ENCODE measurements at places on chromosomes 16 and 17. TPM values are rescaled to one million over a fixed set of nuclear protein-coding genes. Genes with fewer than 3 reads are reported as not detected.
A peak's percentile ranks its signal among the peaks of the same experiment; 100 is the strongest.

- peaks cover 13% of the 10 kb centered on the region for H3K36me3 ChIP-seq
- peaks cover 37% of the 10 kb centered on the region for H3K4me1 ChIP-seq
- DNase-seq: peak; percentile 51
- H3K27me3 ChIP-seq: peaks cover 2% of the 10 kb centered on the region
- peak overlapping the region; percentile 93 for H3K4me3 ChIP-seq
These were observed 1.7 kb upstream of the LASP1 start for GRCh38 chr17:38867968-38868816.

- H3K4me1 ChIP-seq: no peaks in the 10 kb centered on the region
- no peaks in the 10 kb centered on the region for H3K36me3 ChIP-seq
- no peak overlapping the region for H3K4me3 ChIP-seq
- no peak overlapping the region for H3K27ac ChIP-seq
- H3K27me3 ChIP-seq: peaks cover 3% of the 10 kb centered on the region
These were observed 5.1 kb downstream of the PLCD3 start for GRCh38 chr17:45127207-45127547.

DNA sequence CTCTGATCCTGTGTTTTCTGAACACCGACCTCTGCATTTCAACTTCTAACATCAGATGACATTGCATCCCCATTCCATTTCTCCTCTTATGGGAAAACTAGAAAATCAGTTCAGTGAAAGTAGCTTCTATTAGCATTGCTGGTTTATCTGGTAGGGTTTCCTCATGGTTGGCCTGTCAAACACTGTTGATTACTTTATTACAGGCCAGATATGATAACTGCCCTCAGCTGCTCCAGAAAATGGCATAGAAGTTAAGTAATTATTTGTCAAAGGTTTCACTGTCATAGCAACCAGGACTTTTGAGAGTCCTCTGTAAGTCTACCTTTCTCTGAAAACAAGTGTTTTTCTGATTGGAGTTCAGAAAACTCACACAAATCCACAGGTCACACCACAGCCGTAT lies 3.0 kb downstream of the GFOD2 start:
- no peak for DNase-seq
- H3K4me3 ChIP-seq: no peak overlapping the region
- no peak overlapping the region for H3K27ac ChIP-seq
- H3K27me3 ChIP-seq: no peaks in the 10 kb centered on the region
- H3K36me3 ChIP-seq: peaks cover 1% of the 10 kb centered on the region

- H3K27me3 ChIP-seq: no peaks in the 10 kb centered on the region
- H3K36me3 ChIP-seq: no peaks in the 10 kb centered on the region
- peaks cover 51% of the 10 kb centered on the region for H3K4me1 ChIP-seq
These were observed 11.3 kb upstream of the RNF157 start for GRCh38 chr17:76251478-76252039.

DNA sequence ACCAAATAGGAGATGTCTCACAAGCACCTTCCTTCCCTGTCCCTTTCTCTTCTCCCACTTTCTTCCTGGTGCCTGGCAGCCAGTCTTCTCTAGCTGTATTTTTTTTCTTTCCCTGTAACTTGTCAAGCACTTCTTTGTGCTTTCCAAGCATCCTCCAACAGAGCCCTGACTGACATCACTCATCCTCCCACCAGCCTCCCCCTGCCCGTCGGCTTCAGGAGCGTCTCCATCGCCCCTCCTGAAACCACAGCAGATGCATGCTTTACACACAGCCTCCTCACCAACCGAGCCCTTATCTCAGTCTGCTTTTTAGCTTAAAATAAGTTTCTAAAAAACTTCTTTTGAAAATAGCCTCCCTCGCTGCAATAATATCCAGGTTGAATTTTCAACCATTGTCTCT lies 268.7 kb upstream of the CDH5 start:
- no peak overlapping the region for H3K4me3 ChIP-seq
- H3K27ac ChIP-seq: no peak overlapping the region
- no peak for DNase-seq
- H3K27me3 ChIP-seq: peaks cover 4% of the 10 kb centered on the region

MYL11 gene
- 0.69 TPM for total RNA-seq

CLEC18B gene
- not detected for total RNA-seq

DNA sequence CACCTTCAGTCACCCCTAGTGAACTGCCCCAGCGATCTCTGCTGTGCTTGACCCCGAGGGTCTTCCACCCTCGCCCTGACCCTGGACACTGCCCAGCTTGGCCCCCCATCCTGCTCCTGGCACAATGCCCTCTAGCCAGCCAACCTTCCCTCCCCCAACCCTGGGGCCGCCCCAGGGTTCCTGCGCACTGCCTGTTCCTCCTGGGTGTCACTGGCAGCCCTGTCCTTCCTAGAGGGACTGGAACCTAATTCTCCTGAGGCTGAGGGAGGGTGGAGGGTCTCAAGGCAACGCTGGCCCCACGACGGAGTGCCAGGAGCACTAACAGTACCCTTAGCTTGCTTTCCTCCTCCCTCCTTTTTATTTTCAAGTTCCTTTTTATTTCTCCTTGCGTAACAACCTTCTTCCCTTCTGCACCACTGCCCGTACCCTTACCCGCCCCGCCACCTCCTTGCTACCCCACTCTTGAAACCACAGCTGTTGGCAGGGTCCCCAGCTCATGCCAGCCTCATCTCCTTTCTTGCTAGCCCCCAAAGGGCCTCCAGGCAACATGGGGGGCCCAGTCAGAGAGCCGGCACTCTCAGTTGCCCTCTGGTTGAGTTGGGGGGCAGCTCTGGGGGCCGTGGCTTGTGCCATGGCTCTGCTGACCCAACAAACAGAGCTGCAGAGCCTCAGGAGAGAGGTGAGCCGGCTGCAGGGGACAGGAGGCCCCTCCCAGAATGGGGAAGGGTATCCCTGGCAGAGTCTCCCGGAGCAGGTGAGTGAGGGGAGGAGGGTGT lies at the start of gene TNFSF13:
Gene TNFSF13, plus strand, starts transcription at position 207 of the 776 bp plus-strand sequence. Its CDS starts 290 bp downstream, at position 497.
- H3K4me3 ChIP-seq: peak within 1 kb of the TSS; percentile 37
- peaks cover 9% of the 10 kb centered on the region for H3K36me3 ChIP-seq
- peaks cover 43% of the 10 kb centered on the region for H3K4me1 ChIP-seq
- DNase-seq: peak; percentile 19
- no peaks in the 10 kb centered on the region for H3K27me3 ChIP-seq

CXCL16 gene
- total RNA-seq: 1.7 TPM

GRCh38 chr16:87306516-87306915 lies 10.7 kb downstream of the C16orf95 start:
- H3K4me1 ChIP-seq: peaks cover 14% of the 10 kb centered on the region
- H3K27me3 ChIP-seq: no peaks in the 10 kb centered on the region
- H3K4me3 ChIP-seq: no peak overlapping the region
- peaks cover 11% of the 10 kb centered on the region for H3K36me3 ChIP-seq

- no peaks in the 10 kb centered on the region for H3K4me1 ChIP-seq
- peak; percentile 45 for DNase-seq
These were observed 8.9 kb upstream of the RAPGEFL1 start for GRCh38 chr17:40168262-40168832.

KRT24 gene
- not detected for total RNA-seq

PABPN1L gene
- not detected for total RNA-seq

All from activated CD4-positive, alpha-beta T cell treated with anti-CD3 and anti-CD28 coated beads for 36 hours (primary cell).